ENCODE measurements at places on chromosomes 11 and 22.
A peak's percentile ranks its signal among the peaks of the same experiment; 100 is the strongest.

- no peak for DNase-seq
Measured at GRCh38 chr11:96960476-96960875, 570.7 kb downstream of the JRKL start.

GRCh38 chr11:1006762-1007161 lies 29.8 kb downstream of the MUC6 start:
- DNase-seq, result no peak

- no peak for DNase-seq
Measured at GRCh38 chr11:11579012-11579988, 42.5 kb downstream of the GALNT18 start.

- no peak for DNase-seq
Measured at GRCh38 chr22:40911772-40912171, 39.4 kb upstream of the RBX1 start.

GRCh38 chr11:77677138-77677537 lies 39.5 kb upstream of the CLNS1A start:
- DNase-seq, result no peak

- no peak for DNase-seq
Measured at GRCh38 chr11:86106916-86107315, 38.0 kb upstream of the PICALM start.

- no peak for DNase-seq
Measured at GRCh38 chr11:12786891-12787290, 112.7 kb downstream of the TEAD1 start.

GRCh38 chr22:23226497-23226850 lies 46.2 kb downstream of the BCR start:
- DNase-seq, result no peak

DNA sequence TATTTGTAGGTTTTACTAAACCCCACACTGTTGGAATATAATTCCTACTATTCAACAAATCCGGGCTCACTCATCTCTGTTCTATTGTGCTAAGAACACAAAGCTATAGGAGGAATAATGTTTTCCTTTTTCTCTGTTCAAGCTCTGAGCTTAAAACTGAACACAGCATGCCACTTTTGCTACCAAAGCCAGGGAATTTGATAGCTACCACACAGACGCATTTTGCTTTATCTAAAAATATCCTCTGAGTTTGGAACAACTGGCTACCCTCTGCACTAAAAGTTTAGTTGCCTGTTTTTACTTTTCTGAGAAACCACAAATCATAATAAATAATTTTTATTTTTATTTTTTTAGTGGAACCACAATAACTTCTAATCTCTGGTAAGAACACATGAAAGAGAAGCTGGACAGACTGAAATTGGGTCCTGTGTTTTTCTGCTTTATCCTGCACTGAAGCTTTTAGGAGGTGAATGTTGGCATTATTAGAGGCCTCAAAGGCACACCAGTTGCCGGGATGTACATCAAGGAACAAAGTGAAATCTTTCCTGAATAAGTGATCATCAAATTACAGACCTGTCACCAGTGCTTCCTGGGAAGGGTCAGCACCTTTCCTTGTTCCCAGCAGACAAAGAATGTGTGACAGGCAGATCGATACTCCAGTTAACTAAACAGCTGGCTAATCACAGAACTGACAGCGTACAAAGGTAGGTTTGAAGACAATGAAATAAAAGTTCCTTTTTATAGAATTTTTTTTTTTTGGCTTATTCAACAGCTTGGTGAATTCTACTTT lies 523.2 kb upstream of the TENM4 start:
- DNase-seq, result no peak

DNA sequence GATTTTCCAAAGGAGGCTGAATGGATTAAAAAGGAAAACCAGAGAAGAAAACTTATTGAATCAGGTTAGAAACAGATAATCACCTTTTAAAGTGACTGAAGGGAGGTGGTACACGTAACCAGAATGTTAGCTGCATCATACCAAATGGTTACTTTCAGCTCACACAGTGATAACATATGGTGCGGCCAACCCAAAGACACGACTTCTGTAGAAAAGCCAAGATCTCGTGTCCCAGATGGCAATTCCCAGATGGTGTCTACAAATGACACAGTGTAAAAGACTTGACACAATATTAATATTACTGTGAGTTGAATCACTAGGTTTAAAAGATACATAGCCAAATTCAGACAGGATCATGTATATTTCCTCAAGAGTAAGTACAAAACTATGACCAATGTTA lies 5.2 kb downstream of the PPP2R1B start:
- DNase-seq, result no peak

- DNase-seq, result no peak
Measured at GRCh38 chr11:43992834-43993637, 50.6 kb downstream of the C11orf96 start.

DNA sequence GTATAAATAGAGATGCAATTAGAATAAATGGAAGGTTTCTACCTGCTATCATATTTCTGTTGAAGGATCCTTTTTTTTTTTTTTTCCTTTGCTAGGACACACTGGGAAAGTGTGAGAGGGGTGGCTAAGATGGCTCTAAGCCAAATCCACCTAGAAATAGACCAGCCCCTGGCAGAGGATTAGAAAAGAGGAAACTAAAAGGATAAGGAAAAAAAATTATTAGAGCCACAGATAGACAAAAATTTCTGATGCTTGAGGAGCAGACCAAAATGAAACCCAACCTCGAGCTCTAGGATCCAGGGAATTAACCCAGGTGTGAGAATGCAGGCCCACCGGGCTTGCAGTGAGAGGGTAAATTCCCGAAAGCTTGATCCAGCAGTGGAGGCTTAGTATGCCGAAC lies 262.3 kb downstream of the CADM1 start:
- DNase-seq, result no peak

DNA sequence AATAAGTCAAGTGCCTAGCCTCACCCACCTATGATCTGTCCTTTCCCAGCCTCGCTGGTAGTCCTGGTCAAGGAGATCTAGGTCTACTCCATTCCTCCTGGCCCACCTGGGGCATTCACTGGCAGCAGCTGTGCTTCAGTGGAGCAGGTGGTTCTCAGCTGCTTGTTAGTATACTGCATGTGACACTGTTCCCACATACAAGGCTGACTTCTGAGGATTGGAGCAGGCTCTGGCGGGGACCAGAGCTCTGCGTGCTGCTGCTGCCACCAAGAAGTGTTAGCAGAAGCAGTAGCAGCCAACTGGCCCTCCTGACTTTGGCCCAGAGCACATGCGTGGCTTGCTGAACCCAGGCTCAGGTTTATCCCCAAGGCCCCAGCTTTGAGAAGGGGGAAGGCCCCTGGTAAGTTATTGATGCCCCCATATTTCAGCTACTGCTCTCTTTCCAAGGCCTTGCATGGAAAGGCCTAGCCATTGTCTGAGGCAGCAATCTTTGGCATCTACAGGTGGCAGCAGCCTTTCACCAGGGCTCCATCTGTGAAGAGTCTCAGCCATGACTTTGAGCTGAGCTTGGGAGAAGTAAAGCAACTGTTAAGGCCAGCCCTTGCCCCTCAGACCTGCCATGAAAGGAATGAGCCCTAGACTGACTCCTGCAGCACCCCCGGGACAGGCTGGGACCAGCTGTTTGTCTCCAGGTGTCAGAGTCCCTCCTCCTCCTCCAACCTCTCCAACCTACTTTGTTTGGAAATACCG lies 26.5 kb downstream of the ARHGAP1 start:
- DNase-seq, result no peak

- no peak for DNase-seq
Measured at GRCh38 chr11:114200351-114201133, 95.7 kb upstream of the NNMT start.

- DNase-seq, result no peak
Measured at GRCh38 chr11:84543367-84544159, 1083.6 kb downstream of the DLG2 start.

GRCh38 chr11:45906096-45906682 lies 882 bp downstream of the FREY1 start:
- DNase-seq, result no peak

- DNase-seq, result no peak
Measured at GRCh38 chr11:131373095-131373725, 2.8 kb downstream of the NTM start.

GRCh38 chr22:24134090-24134846 lies 47.0 kb upstream of the SUSD2 start:
- no peak for DNase-seq

DNA sequence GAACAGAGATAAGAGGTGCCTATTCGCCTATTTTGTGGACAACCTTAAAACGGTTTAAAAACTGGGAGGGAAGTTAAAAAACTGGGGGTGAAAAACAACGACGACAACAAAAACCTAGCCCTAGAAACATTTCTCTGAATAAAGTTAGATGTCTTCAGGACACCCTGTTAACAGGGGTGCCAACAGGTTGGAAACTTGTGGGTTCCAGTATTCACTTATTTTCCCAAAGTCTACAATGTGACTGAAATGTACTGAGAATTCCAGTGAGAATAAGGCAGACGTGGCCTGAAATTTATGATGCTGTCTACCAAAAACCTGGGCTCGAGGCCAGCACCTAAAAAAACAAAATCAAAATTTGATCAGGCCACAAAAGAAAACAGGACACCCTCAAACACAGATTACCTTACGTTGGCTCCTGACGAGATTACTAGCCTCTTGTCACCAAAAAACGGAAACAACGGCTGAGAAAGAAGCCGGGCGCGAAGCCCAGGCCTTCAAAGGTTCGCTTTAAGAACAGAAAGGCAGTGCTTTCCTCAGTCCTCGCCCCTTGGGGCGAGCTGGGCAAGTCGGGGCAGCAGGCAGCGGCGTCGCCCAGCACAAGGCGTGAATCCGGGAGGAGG lies 906 bp downstream of the CCDC90B start:
- DNase-seq, result peak; percentile 17

GRCh38 chr11:44623731-44624491 lies 58.4 kb downstream of the CD82 start:
- DNase-seq, result no peak

DNA sequence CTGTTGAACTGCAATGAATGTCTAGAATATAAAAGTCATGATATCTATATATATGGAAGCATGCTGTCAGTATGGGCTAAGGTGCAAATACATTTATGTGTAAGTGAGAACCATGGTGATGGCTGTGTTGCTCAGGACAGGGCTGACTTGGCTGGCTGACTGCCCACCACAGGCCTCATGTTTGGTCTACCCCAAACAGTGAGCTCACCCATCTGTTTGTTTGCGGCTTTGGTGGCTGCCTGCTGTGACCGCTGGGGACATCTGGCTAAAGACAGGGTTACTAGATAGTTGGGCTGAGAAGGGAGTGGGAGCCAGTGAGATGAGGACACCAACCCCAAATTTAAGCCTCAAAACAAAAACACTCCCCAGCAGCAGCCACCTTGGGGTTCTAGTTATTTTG lies 6.3 kb downstream of the CD44 start:
- DNase-seq, result no peak

DNA sequence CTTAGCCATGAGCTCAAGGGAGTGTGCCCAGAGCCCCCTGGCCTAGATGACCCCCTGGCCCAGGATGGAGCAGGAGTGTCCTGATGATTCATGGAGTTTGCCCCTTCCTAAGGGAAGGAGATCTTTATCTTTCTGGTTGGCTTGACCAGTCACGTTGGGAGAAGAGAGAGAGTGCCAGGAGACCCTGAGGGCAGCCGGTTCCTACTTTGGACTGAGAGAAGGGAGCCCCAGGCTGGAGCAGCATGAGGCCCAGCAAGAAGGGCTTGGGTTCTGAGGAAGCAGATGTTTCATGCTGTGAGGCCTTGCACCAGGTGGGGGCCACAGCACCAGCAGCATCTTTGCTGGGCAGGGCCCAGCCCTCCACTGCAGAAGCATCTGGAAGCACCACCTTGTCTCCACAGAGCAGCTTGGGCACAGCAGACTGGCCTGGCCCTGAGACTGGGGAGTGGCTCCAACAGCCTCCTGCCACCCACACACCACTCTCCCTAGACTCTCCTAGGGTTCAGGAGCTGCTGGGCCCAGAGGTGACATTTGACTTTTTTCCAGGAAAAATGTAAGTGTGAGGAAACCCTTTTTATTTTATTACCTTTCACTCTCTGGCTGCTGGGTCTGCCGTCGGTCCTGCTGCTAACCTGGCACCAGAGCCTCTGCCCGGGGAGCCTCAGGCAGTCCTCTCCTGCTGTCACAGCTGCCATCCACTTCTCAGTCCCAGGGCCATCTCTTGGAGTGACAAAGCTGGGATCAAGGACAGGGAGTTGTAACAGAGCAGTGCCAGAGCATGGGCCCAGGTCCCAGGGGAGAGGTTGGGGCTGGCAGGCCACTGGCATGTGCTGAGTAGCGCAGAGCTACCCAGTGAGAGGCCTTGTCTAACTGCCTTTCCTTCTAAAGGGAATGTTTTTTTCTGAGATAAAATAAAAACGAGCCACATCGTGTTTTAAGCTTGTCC lies 14.3 kb downstream of the ADORA2A start:
- DNase-seq, result no peak

GRCh38 chr22:29641700-29642330 lies 38.4 kb downstream of the NF2 start:
- no peak for DNase-seq

DNA sequence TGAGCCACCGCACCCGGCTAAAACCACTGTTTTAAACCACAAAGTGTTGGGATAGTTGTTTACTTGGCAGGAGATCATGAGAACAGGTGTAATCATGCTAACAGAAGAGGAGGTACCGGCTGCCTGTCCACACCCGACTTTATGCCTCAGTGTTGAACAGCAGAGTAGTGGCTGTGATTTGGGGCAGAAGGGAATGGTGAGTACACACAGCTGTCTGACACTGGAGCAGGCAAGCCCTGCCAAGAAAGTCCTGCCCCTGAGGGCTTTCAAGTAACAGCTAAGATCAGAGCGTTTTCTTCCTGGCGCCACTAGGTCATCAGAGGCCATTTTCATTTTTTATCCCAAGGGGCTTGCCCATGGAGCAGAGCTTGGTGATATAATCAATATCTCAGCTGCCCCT lies 8.1 kb downstream of the CDKN1C start:
- DNase-seq, result no peak

DNA sequence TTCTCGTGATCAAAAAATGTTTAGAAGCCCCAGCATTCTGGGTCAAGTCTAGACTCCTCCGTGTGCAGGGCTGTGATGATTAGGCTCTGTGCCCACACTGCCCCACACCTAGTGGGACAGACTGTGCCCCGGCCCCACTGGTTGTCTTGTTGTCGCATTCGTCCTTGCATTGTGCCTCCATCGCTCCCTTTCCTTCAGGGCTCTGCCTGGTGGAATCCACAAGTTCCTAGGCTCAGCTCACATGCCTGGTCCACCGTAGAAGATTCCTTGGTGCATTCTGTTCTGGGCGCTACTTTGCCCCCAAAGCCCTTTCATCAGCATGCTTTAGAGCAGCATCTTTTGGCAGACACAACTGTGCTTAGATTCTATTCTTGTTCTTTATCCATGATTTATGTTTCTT lies 23.5 kb upstream of the THY1 start:
- DNase-seq, result no peak

DNA sequence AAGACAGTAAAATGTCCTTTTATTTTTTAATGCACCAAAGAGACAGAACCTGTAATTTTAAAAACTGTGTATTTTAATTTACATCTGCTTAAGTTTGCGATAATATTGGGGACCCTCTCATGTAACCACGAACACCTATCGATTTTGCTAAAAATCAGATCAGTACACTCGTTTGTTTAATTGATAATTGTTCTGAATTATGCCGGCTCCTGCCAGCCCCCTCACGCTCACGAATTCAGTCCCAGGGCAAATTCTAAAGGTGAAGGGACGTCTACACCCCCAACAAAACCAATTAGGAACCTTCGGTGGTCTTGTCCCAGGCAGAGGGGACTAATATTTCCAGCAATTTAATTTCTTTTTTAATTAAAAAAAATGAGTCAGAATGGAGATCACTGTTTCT lies 1.1 kb upstream of the CCND1 start:
- DNase-seq, result no peak
